Right cardiac atrium (tissue), 5 donors: ENCODE measurements at places on chromosomes 7 and 10. TPM values are rescaled to one million over a fixed set of nuclear protein-coding genes. Genes with fewer than 3 reads are reported as not detected.

The CHCHD3 gene
- polyA plus RNA-seq = 120 TPM

The GIMAP7 gene
- 36.1 TPM for polyA plus RNA-seq

The GPR37 gene
- 0.09 TPM for polyA plus RNA-seq

The GPC2 gene
- 0.38 TPM for polyA plus RNA-seq

The CTAGE15 gene
- 0.02 TPM for polyA plus RNA-seq

The TAS2R5 gene
- 0.41 TPM for polyA plus RNA-seq

The CYP2C9 gene
- polyA plus RNA-seq = 0.18 TPM

The CALHM1 gene
- not detected for polyA plus RNA-seq

The ITGB8 gene
- polyA plus RNA-seq = 2.1 TPM

The SAP25 gene
- 0.79 TPM for polyA plus RNA-seq

The NKX1-2 gene
- polyA plus RNA-seq = not detected

The SAMD9L gene
- polyA plus RNA-seq = 2.8 TPM

The WNT2 gene
- 0.57 TPM for polyA plus RNA-seq

The TMEM168 gene
- polyA plus RNA-seq = 11.0 TPM

The TSPAN33 gene
- 7.4 TPM for polyA plus RNA-seq

The NEUROD6 gene
- not detected for polyA plus RNA-seq

The ZP3 gene
- 0.77 TPM for polyA plus RNA-seq

The DNAH11 gene
- polyA plus RNA-seq = 0.86 TPM

The PYROXD2 gene
- 7.9 TPM for polyA plus RNA-seq

The CDHR3 gene
- 0.86 TPM for polyA plus RNA-seq

The HOXA10 gene
- polyA plus RNA-seq = not detected

The TFEC gene
- polyA plus RNA-seq = 0.41 TPM

The PLA2G12B gene
- 16.6 TPM for polyA plus RNA-seq

The PRKAG2 gene
- polyA plus RNA-seq = 162 TPM

The CDH23 gene
- polyA plus RNA-seq = 2.9 TPM

The TMEM72 gene
- polyA plus RNA-seq = 0.14 TPM

The UTF1 gene
- not detected for polyA plus RNA-seq

The ZWINT gene
- 1.1 TPM for polyA plus RNA-seq

The TET1 gene
- polyA plus RNA-seq = 0.32 TPM

The HABP2 gene
- polyA plus RNA-seq = 0.07 TPM

The ICA1 gene
- polyA plus RNA-seq = 36.8 TPM
